ENCODE measurements at places on chromosomes 12 and 14. TPM values are rescaled to one million over a fixed set of nuclear protein-coding genes. Genes with fewer than 3 reads are reported as not detected.

DNA sequence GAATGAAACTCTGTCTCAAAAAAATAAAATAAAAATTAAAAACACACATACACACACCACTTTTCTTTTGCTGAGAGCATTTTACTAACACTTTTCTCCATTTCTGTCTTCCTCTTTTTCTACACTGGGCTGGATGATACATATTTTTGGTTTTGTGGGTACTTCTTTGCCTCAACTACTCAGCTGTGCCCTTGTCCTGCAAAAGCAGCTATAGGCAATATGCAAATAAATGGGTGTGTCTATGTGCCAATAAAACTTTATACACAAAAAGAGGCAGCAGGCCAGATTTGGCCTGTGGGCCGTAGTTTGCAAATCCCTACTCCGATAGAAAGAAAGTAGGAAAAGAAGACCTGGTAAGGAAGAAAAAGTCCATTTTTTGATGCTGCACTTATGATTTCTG is 6.5 kb downstream of the CLMN start:
- no peak for DNase-seq

- no peak for DNase-seq
Observed at GRCh38 chr12:2759733-2760132, 35.0 kb upstream of the FKBP4 start.

DNA sequence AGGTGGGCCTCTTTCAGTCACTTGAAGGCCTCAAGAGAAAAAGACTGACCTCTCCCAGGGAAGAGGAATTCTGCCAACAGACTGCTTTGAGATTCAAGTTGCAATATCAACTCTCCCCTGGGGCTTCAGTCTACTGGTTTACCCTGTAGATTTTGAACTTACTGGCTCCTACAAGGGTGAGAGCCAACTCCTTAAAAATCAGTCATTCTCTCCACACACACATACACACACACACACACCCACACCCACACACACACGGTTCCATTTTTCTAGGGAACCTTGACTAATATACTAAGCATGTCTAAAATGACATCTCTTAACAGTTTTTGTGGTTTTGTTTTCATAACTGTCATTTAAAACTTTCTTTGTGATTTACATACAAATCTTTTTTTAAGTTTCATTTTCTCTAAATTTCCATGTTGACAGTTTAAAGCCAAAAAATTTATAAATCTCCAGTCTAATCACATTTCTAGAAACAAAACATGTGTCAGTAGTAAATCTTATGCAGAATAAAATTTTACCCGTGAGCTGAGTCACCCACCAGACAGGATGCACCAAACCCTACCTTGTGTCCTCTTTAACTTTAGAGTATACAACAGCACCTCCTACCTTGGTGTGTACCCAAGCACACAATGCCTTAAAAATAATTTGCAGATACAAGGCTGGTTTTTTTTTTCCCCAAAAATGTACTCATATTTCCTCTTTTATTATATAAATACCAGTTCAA is 394.6 kb downstream of the AEBP2 start:
- DNase-seq: no peak

- no peak for DNase-seq
Observed at GRCh38 chr14:102279282-102279681, 25.7 kb downstream of the MOK start.

- DNase-seq: no peak
Observed at GRCh38 chr14:77590845-77591485, 25.5 kb downstream of the SPTLC2 start.

DNA sequence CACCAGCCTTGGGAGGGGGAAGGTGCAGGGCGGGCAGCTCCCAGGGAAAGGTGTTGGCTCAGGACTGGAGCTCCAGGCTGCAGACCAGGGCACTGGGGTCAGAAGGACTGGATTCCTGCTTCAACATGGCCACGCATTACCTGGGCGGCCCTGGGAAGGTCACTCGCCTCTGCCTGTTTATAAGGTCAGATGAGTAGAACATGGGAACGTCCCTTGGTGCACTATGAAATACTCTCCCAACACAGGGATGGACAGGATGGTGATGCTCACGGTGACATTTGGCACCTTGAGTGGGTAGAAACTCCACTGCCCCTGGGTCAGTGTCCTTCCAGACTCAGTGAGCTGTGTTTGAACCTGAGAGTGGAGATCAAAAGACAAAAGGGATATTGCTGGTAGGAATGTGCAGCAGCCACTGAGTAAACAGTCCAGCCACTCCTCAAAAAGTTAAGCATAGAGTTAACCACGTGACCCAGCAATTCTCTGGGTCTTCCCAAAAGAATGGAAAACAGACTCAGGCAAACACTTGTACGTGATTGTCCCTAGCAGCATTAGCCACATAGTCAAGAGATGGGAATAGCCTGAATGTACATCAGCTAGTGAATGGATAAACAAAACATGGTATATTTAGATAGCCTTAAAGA is 9.1 kb upstream of the BDKRB2 start:
- DNase-seq: no peak

DNA sequence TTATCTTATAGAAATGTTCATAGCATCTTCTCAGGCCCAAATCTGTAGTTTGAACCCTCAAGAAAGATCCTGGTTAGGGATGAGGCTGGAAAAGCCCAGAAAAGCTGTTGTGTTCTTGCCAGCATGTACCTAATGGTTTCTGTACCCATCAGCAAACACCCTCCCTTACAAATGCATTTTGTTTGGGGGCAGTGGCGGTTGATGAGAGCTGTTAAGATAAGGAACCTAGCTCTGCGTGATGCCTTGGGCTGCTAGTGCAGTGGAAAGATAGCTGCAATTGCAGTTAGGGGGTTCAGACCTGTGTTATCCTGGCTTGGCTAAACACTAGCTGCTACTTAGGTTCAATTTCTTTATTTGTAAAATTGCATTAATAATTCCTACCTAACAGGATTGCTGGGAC is 3.6 kb downstream of the TPH2 start:
- DNase-seq: no peak

- DNase-seq: no peak
Observed at GRCh38 chr12:29146196-29146595, 2.9 kb upstream of the FAR2 start.

HOXC10 gene
- total RNA-seq: 1.2 TPM

DNA sequence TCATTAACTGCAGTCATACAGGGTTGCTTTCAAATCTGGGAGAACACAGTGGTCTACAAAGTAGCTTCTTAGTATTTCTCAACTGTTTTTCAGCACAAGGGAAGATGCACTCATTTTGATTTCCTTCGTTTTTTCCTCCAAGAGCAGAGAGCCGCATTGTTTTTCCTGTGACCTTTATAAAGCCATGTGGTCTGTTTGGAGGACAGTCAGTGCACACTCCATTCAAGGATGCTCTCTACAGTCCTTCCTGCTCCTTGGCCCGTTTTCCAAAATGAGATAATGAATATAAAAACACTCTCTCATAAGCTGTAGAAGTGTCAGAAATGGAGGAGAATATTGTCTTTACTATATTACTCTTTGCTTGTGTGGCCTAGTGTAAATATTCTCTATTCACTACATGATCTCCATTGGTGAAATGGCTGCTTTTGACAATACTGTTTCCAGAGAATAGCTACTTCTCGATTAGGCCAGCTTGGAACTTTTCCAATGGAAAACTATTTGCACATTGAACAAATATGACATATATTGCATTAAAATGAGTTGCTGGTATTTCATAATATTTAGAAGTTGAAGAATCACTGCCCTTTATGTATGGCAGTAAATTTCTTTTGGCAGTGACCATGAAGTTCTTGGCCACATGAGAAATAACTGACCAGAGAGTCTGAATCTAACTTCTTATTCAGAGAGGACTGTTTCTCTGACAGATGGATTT is 393.1 kb upstream of the RGS6 start:
- DNase-seq: no peak

SDSL gene
- 7.8 TPM for total RNA-seq

GRCh38 chr14:36477266-36477665 is 42.8 kb downstream of the NKX2-1 start:
- no peak for DNase-seq

SPSB2 gene
- 5.5 TPM for total RNA-seq

FZD10 gene
- not detected for total RNA-seq

DNA sequence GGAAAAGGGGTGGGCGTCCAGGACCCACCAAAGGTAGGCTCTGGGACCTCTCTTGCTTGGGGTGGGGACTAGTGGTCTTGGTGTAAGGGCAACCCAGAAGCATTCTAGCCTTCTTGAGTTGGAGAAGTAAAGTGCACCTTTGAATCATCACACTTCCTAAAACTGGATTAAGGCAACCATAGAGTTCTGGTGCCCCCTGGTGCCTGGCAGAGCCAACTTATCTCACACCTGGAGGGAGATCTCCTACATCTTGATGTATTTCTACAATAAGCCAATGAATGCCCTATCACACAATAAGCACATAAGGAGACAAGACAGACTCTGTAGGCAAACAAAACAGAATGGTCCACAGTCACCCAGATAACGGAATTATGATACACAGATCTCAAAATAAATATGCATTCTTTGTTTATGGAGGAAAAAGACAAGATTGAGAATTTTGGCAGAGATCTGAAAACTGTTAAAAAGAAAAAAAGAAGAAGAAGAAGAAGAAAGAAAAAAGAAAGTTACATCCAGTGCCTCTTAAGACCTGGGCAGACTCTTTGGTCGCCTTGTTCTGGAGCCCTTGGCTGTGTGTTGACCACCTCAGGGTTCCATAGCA is 95.9 kb upstream of the PPP2R5C start:
- DNase-seq: peak; percentile 1

DIO2 gene
- not detected for total RNA-seq

CCDC177 gene
- not detected for total RNA-seq

DNA sequence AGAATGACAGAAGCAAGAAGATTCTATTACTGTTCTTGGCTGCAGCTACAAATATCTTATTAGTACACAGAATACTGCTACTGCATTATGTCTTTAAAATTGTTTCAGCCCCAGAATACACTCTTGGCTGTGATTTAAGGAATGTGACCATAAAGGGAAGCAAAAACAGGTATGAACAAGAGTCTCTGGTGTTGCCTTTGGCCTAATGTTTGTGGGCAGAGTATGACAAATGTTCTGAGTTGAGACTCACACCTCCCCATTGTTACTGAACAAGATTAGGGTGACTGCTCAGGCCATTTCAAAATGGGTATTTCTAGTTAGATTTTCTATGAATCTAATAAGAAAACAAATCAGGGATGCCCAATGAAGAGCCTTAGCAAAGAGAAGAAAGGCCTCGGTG is 28.5 kb downstream of the TTC6 start:
- no peak for DNase-seq

- no peak for DNase-seq
Observed at GRCh38 chr12:41274643-41275042, 86.5 kb downstream of the PDZRN4 start.

DNA sequence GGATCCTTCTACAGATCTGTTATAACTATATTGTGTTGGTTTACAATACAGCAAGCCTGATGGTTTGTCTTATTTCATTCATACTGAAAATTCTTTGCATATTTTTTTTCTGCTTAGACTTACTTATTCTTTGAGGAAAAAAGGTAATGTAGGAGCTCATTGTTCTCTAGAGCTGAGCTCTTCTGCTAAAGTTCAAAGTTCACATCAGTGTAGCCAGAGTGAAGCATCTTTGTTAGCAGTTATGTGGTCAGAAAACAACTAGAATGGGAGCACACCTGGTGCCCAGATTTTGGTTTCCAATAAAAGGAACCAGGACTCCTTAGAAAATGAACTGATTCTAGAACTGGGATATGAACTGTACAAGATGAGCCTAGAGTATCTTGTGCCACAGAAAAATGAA is 10.3 kb downstream of the GPX2 start:
- no peak for DNase-seq

- DNase-seq: no peak
Observed at GRCh38 chr12:109461049-109461845, 15.9 kb downstream of the KCTD10 start.
